ENCODE measurements at places on chromosomes 7 and 10. TPM values are rescaled to one million over a fixed set of nuclear protein-coding genes. Genes with fewer than 3 reads are reported as not detected.
A peak's percentile ranks its signal among the peaks of the same experiment; 100 is the strongest.

Gene OR2A42
- total RNA-seq: not detected

Gene IFIT2
- total RNA-seq: 7.3 TPM

Gene CFAP43
- 0.18 TPM for total RNA-seq

- H3K27me3 ChIP-seq: no peaks in the 10 kb centered on the region
- H3K4me1 ChIP-seq: peaks cover 10% of the 10 kb centered on the region
- H3K36me3 ChIP-seq: peaks cover 2% of the 10 kb centered on the region
- H3K27ac ChIP-seq: peak overlapping the region; percentile 36
Measured at GRCh38 chr10:98404571-98405359, 10.2 kb downstream of the PYROXD2 start.

- no peaks in the 10 kb centered on the region for H3K4me1 ChIP-seq
- H3K27ac ChIP-seq: no peak overlapping the region
- H3K36me3 ChIP-seq: no peaks in the 10 kb centered on the region
Measured at GRCh38 chr7:96069401-96069800, 252.5 kb downstream of the SLC25A13 start.

GRCh38 chr7:130139193-130139960 lies 65.8 kb downstream of the TMEM209 start:
- peaks cover 21% of the 10 kb centered on the region for H3K36me3 ChIP-seq

- H3K36me3 ChIP-seq: no peaks in the 10 kb centered on the region
- no peaks in the 10 kb centered on the region for H3K27me3 ChIP-seq
- H3K27ac ChIP-seq: no peak overlapping the region
Measured at GRCh38 chr7:8511855-8512254, 78.4 kb downstream of the NXPH1 start.

DNA sequence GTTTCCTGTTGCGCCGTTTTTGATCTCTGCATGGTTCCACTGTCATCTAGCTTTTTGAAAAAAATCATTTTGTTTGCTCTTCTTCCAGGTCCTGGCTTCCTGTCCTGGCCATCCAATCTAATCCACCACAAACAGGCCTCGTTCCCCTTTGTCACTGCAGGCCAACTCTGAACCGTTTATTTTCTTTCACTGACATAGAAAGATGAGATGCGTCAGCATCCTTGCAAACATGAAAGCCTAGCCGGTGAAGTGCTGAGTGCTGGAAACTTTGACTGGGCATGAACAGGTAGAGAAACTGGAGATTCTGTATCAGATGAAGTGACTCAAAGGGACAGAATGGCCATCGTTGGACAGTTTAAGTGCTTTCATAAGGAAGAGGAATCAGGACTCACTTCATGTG lies 1247.8 kb downstream of the TYW1 start:
- no peaks in the 10 kb centered on the region for H3K36me3 ChIP-seq
- DNase-seq: no peak
- no peak overlapping the region for H3K4me3 ChIP-seq
- H3K4me1 ChIP-seq: no peaks in the 10 kb centered on the region

DNA sequence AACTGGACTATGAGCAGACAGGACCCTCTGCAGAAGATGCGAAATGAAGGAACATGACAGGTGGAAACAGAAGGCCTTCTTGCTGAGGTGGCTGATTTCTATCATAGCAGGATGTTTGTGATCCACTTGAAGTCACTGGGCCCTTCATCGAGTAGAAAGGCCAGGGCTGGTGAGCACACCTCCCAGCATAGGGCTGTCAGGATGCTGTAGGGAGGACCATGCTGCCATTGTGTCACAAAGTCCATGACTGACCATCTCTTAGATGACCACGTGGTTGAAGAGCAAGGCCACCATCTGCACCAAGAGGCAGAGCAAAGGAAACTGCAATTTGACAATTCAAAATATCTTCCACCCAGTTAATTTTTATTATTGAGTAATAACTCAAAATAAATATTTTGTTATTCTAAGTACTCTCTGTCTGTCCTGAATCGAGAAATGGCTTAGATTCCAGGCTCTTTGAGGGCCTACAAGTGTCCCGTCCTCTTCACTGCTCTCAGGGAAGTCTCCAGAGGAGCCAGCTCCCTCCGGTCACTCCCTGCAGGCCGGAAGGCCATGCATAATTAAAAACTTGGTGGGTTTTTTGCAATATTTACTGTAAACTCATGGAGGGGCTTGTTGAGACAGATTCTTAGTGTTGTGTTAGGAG lies 249.3 kb upstream of the ZMIZ1 start:
- H3K36me3 ChIP-seq: no peaks in the 10 kb centered on the region
- H3K27ac ChIP-seq: no peak overlapping the region
- H3K4me3 ChIP-seq: no peak overlapping the region

All from activated CD8-positive, alpha-beta T cell treated with anti-CD3 and anti-CD28 coated beads, Interleukin-2, amount 10 ng/mL, durations not matched to agents 7 days and 5 days (primary cell).